ENCODE measurements at places on chromosomes 4 and X.
A peak's percentile ranks its signal among the peaks of the same experiment; 100 is the strongest.

GRCh38 chr4:186881521-186882220 lies 158.0 kb upstream of the FAT1 start:
- no peak for DNase-seq

GRCh38 chrX:67563469-67564448 lies 19.9 kb downstream of the AR start:
- no peak for DNase-seq

DNA sequence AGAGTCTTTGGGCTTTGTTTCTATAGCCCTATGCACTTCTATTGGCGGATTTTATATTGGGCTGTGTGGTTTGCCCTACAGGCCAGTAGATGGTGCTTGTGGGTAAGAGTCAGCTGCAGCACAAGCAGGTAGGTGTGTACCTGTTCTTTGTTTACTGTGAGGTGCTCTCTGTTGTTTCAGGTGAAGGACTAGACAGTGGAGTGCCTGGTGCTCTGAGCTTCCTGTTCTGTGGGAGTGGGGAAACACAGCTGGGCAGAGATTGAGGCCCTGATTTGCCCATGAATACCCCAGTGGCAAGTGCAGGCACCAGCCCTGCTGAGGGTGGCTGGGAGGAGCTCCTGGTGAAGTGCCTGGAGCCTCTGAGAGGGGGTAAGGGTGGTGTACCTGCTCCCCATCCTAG lies 26.3 kb upstream of the UCP1 start:
- DNase-seq: no peak

- no peak for DNase-seq
Measured at GRCh38 chrX:42776195-42776594, 1.8 kb downstream of the PPP1R2C start.

DNA sequence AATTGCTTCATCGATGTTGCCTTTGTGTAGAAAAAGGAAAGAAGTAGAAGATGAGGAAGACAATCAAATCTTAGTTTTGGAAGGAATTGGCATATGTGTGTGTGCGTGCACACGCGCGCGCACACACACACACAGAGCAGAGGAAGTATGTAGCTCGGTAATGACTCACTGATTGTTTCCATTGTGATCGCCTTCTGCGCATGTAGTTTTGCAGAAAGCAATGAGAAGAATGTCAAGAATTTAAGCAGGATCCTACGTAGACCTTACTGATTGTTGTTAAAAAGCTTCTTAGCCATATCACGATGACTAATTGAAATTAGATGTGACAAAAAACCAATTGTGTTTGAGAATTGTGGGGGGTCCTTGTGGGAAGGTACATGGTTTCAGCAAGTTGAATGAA lies 12.8 kb upstream of the LIMCH1 start:
- no peak for DNase-seq

GRCh38 chrX:42087960-42088359 lies 164.6 kb upstream of the CASK start:
- DNase-seq: no peak

- DNase-seq: no peak
Measured at GRCh38 chr4:147725673-147726072, 6.2 kb upstream of the ARHGAP10 start.

GRCh38 chr4:3508542-3508941 lies 23.7 kb downstream of the LRPAP1 start:
- DNase-seq: no peak

DNA sequence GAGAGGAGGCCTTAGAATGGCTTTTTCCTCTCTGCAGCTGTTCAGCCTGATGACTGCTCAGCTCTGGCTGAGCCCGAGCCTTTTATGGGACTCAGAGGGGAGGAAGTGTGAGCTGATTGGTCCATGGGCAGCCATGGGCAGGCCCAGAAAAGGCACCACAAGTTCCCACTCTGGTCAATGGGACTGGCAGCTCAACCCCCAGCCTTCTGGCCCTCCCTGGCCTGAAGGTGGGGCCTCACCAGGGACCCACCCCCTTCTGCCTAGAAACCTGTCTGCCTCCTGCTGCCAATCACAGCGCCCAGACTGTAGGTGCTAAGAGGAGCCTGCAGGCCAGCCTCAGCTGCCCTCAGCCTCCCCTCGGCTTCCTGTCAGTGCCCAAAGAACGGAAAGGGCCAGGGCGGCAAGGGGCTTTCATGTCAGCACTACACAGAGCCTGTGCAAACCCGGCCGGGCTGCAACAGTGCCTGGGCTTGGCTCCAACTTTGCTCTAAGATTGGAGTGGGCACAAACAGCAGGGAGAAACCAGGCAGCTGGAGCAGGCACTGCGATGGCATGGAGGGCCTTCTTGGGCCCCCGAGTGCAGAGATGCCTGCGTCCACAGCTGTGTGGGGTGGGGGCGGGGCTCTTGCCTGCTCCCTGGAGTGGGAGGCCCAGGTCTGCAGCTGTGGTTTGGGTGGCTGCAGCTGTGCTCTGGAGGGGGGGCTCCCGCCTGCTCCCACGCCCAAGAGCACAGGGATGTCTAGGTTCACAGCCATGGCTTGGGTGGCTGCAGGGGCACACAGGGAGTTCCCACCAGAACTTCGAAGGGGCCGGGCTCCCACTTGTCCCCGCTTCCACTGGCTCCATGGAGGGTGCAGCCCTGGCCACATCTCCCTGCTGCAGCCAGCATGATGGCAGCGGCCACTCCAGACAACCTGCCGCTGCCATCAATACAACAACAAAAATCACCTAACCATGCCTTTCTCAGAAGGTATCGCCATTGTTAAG lies 92.6 kb downstream of the NXF2 start:
- no peak for DNase-seq

GRCh38 chrX:16870862-16871815 lies 977 bp upstream of the RBBP7 start:
- DNase-seq: no peak

- no peak for DNase-seq
Measured at GRCh38 chr4:121679267-121679666, 17.5 kb downstream of the ANXA5 start.

- no peak for DNase-seq
Measured at GRCh38 chrX:106730401-106730800, 3.9 kb downstream of the RNF128 start.

- no peak for DNase-seq
Measured at GRCh38 chr4:158940271-158940670, 162.6 kb upstream of the RAPGEF2 start.

DNA sequence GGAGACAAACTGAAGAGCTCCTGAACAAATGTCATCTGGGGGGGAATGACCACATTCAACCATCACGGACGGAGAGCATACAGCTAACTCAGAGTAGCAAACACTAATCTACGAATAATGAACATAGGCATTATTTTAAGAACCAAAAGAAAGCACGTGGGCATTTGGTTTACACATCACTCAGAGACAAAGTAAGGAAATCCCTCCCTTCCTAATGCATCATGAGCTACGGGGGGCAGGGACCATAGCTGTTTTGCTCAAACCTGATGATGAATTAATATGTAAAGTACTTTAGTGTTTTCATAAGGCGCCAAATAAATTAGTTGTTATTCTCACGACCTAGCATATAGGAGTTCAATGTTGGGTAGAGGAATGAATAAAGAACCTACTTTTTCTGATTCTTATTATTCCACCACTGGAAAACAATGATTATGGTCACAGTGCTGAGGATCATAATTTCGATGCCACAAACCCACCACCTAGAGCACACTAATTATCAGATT lies 11.7 kb upstream of the TMEM156 start:
- no peak for DNase-seq

DNA sequence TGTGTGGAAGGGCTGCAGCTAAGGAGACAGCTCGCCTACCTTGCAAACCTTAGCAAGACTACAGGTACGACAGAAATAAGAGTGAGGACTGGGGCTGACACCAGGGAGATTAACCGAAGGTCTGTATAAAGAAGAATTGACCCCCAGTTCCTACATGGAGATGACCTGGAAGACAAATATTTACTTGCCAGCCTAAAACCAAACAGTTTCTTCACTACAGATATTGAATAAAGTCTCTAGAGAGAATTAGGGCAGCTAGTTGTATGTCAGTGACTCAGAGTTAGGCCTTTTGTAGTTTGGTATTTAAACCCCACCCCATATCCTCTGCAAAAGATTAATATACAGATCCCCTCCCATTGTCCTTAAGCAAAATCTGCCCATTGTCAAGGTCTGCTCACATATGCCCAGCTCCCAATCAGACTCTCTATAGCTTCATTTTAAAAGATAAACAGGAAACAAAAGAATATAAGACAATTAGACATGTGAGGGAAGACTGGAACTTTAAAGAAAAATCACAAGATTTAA lies 28.1 kb upstream of the FRMPD3 start:
- DNase-seq: no peak

- no peak for DNase-seq
Measured at GRCh38 chr4:140756319-140757231, at the start of gene TBC1D9. Gene TBC1D9 (minus strand): TSS chr4:140756385. CDS start chr4:140756045, 340 bp downstream.

DNA sequence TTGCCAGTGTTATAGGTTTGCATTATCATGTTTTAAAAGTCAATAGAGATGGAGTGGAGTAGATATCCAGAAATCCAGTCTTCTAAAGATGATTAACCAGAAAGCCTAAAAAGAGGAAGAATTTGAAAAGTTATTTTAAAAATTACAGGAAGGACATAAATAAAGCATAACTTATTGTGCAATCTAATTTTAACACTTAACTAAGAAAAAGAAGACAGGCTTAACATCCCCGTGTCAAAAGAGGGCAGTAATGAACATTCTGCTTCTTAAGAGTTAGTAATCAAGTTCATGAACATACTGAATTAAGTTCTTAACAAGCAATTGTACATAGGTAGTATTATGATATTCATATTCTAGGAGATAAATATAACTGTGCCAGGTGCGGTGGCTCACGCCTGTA lies 39.3 kb downstream of the ELF2 start:
- DNase-seq: no peak

DNA sequence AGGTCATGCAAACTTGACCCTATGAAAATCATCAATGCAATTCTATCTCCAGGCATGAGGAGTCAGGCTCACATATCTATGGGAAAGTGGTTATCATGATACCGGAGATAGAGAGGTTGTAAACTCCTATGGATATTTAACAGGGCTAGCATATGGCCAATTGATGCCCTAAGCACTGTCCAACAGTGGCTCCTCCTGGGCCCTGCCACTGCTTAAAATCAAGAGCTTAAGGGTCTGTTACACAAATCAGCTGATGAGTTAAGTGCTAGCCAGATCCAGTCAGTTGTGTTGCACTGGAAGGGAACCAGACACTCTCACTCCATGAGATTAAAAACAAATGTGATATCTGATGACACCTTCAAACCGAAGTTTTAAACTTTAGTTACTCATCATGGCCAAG lies 337.6 kb downstream of the STIM2 start:
- no peak for DNase-seq

- DNase-seq: no peak
Measured at GRCh38 chrX:15376956-15377355, 7.3 kb downstream of the VEGFD start.

DNA sequence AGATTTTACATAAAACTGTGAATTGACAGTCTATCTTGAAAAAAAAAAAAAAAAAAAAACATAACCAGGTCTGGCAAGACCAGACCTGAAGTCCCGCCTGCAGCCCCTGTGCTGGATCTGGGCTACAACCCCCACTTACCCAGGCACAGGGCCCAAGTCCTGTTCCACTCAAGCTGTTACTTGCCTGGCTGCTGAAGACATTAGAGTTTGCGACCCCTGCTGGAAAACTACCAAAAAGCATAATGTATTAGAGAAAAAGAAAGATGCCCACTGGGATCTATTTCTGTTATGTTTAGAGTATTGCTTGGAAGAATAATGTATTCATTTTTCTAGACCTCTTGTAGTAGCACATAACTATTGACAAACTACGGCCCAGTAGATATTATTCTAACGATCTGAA lies 4.7 kb downstream of the HS3ST1 start:
- DNase-seq: no peak

- no peak for DNase-seq
Measured at GRCh38 chr4:36218121-36218520, 26.2 kb downstream of the ARAP2 start.

- no peak for DNase-seq
Measured at GRCh38 chrX:4674028-4674782, 960.8 kb upstream of the PRKX start.

- DNase-seq: no peak
Measured at GRCh38 chr4:189445613-189446012, 495.1 kb upstream of the FRG1 start.

DNA sequence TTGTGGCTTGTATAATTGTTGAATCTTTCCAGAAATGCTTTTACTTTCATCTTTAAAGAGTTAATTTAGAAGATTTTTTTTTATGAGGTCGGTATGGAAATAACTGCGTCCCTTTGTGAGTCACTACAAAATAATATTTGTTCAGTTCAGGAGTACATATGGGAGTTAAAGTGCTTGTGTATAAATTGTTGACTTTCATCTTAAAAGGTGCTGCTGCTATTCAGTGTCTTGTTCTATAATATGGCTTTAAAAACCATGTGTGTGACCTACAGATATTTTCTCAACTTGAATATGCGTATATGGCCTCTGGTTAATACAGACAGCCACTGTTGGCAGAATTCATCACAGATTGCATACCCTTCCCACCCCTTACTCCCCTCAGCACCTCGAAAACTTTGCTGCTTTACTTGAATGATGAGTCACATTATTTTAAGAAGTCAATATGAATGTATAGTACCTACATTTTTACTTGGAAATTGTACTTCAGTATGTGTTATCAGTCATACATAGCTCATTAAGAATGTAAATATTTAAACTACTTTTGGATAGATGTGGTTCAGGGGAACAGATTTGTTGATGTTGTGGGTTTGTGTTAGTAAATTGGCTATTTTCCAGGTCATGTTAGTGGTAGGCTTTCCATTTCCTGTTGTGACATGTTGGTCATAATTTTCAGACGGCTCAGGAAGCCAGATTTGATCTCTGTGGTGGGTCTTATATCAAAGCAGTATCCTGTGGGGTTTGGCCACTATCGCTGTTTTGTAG lies 1.5 kb downstream of the CLCN3 start:
- no peak for DNase-seq

- no peak for DNase-seq
Measured at GRCh38 chrX:149830192-149830873, 48.6 kb downstream of the MAGEA9 start.

GRCh38 chrX:101410461-101410860 lies 2.4 kb downstream of the HNRNPH2 start:
- DNase-seq: no peak

DNA sequence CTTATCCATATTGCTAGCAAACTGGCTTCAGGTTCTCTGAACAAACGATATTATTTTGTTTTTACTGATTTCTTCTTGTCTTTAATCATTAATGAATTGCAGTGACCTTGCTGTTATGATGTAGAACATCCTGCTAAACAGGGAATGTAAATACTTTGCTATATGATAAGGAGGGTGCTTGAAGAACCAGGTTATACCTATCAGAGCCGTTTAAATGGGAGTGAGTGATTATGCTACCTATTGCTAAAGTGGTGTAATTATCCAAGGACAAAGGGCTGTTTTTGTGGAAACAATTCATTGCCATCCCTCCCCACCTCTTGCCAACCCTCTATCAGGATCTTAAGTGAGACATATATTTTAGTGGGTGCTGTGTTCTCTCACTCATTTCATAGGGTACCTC lies 788.9 kb downstream of the RPA4 start:
- DNase-seq: no peak

- DNase-seq: peak; percentile 41
Measured at GRCh38 chr4:185597532-185598188, 62.4 kb upstream of the PDLIM3 start.

Data from activated T-helper 9 cell treated with anti-CD3 and anti-CD28 coated beads, Interleukin-2, amount 50 U/mL, for 16 hours (primary cell).